ENCODE measurements at places on chromosomes 2 and 18.

DNA sequence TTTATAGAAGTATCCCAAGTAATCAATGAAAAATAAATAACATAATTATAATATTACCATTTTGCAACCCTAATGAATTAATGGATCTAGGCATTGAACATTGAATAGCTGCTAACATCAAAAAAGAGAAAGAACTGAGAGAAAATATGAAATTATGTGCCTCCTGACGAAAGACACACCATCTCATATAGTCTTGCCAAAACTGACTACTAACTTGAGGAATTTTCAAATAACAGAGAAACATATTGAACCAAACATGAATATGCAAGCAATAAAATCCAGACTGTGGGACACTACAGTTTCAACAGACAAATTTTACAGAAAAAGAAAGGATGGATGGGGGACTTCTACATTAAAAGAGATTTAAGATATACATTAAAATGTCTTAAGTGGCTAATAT, 165.7 kb downstream of the WDPCP start:
- no peak for DNase-seq

DNA sequence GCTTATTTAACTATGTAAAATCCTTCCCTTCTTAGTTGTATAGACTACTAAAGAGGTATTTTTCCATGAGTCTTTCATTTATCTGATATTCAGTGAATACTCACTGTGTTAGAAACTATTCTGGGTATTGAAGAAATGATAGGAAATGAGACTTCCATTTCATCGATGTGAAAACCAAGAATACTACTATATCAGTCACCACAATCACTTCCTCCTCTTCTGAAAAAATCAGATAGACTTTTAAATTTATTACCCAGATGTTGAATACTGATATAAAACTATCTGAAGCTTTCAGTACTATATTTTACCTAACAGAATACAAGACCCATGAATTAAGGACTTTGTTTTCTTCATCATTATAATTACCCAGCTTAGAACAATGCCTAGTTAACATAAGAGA, 1801.1 kb upstream of the CELF4 start:
- DNase-seq = no peak

- DNase-seq = no peak
Measured at GRCh38 chr2:234476766-234477165, 20.1 kb downstream of the ARL4C start.

GRCh38 chr2:100801402-100801801, 18.5 kb upstream of the NPAS2 start:
- DNase-seq = no peak

GRCh38 chr2:173652311-173652710, 297.6 kb downstream of the CDCA7 start:
- DNase-seq = no peak

GRCh38 chr2:70472221-70472890, 81.3 kb downstream of the TGFA start:
- DNase-seq = no peak

- DNase-seq = no peak
Measured at GRCh38 chr2:24207359-24207758, 32.5 kb downstream of the FAM228A start.

GRCh38 chr2:147150241-147150635, 694.6 kb upstream of the ACVR2A start:
- DNase-seq = no peak

DNA sequence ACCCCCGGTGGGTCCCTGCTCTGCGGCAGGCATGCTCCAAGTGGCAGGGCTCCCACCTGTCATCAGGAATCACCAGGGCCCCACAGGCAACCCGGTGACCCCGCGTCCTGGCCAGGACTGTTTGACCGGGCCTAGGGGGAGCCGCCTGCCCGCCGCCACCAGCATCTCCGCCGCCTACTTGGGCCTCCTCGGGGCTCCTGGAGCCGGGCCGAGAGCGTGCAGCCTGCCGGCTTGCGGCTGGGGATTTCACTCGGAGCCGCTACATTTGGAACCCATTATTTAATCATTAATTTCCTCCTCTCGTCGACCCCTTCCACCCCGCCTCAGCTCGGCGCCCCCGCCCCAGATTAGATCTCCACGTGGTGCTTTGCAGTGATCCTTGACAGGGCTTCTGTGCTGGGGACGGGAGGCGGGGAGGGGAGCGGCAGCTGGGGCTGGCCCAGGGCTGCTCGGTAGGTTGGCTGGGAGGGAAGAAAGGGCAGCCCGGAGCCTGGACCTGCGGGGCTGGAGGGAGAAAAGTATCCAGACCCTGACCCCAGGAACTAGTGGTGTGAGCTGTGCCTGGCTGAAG, 295.4 kb downstream of the CYP26B1 start:
- DNase-seq = no peak

DNA sequence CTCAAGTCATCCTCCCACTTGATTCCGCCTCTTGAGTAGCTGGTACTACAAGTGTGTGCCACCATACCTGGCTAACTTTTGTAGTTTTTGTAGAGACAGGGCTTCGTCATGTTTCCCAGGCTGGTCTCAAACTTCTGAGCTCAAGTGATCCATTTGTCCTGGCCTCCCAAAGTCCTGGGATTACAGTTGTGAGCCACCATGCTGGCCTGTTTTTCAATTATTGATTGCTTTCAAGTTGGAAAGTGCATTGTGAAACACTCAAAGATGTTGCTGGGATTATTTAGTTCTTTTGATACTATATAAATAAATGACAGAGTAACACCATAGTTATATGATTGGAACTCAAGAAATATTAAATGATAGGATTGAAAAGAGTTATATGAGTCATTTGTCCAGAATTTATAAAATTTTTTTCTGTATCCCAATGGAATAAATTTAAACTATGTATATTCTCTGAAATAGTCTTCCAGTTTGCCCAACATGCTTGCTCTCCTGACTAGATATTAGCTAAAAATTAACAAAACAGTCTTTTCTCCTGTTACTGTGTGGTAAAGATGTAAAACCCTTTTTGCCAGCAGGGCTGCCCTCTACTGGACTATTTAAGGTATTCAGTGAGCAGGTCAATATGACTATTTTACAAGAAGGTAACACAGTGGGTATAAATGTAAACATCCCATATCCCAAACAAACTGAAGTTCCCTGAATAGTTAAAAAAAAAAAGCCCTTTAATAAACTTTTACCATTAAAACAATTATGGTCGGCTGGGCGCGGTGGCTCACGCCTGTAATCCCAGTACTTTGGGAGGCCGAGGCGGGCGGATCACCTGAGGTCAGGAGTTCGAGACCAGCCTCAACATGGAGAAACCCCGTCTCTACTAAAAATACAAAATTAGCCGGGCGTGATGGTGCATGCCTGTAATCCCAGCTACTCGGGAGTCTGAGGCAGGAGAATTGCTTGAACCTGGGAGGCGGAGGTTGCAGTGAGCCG, 42.7 kb downstream of the ACSL3 start:
- peak; percentile 65 for DNase-seq

DNA sequence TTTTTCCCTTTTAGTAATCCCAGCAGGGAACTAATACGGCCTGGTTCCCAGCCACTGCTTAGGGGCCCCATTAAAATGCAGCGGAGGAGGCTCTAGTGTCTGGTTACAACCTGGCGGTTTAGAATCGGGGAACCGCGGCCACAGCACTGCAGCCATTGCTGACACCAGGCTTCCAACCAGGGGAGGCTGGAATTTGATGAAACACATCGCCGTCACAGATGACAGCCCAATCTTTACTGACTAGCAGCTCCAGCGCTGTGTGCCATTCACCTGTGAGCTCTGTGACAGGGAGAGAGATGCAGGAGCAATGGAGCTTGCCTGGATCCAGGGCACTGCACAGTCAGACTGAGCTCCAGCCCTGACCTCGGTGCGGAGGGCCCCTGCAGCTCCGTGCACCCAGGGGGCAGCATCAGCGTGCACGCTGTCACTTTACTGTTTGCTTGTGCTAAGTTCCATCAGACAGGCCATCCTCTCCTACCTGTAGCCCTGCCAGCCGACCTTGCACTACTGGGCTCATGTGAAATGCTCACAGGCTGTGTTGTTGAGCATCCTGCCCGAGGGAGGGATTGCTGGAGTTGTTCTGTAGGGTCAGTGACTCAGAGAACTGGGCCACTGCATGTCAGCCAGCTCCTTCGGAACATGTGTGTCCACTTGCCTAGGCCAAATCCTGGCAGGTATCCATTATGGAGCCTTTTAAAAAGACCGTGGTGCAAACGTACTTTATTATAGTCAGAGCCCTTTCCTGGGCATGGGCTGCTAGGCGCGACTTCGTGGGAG, 203.5 kb downstream of the SEPTIN10 start:
- no peak for DNase-seq

GRCh38 chr18:79601234-79601633, 78.4 kb upstream of the CTDP1 start:
- no peak for DNase-seq

DNA sequence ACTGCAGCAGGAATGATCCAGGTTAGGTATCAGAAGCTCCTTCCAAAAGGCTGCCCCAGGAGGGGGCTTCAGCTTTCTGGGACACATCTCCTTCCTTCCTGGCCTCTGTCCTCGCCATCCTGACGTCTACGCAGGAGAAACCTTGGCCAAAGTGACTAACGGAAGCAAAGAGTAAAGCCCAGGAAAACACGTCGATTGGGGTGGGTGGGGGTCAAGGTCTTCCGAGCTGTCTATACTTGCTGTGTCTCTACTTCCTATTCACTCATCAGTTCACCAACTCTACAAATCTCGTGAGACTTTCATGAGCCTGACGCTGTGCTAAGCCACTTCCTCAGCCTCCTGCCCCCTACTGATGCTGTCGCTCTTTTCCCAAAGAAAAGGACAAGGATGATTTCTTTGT, 212.6 kb downstream of the TNS1 start:
- DNase-seq = no peak

GRCh38 chr2:70966681-70967080, 11.7 kb upstream of the ANKRD53 start:
- DNase-seq = no peak

DNA sequence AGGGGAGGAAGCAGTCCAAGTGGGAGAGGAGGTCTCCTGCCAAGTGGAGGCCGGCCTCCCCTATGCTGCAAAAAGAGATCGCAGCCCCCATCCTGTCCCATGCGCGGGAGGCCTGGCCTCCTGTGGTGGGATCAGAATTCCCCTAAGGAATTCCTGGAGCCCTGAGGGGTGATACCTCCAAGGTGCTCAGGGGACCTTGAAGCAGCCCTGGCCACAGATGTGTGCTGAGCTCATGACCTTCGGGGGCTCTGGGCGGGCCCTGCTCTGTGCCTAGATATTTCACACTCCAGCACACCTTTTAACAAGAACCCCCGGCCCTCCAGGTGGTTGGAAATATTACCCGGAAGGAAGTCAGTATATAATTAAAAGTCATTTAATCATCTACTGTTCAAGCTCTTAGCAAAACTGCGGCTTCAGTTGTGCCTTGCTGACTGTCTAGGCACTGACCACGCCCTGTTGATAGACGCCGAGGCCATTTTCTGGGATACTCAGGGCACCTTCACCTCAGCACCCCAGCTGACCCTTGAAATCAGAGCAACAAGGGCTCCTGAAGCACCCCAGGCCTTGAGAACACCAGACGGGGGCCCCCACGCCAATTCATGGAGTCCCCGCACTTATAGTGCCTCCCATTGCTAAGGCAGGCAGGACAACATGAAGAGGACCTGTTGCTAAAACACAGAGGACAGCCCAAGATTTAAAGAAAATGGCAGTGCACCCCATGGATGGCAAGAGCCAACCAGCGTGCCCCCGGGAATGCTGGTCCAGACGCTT, 119.1 kb downstream of the NDUFA10 start:
- no peak for DNase-seq

GRCh38 chr2:29747786-29748470, 173.5 kb downstream of the ALK start:
- DNase-seq = no peak

GRCh38 chr2:229270551-229271410, at the start of gene PID1:
Gene PID1, minus strand, starts transcription at chr2:229271287. Its CDS starts 244 bp downstream, at chr2:229271043.
- no peak for DNase-seq

- DNase-seq = peak; percentile 20
Measured at GRCh38 chr18:12121175-12122042, 27.8 kb downstream of the ANKRD62 start.

GRCh38 chr2:135664623-135665068, 77.0 kb upstream of the UBXN4 start:
- no peak for DNase-seq

DNA sequence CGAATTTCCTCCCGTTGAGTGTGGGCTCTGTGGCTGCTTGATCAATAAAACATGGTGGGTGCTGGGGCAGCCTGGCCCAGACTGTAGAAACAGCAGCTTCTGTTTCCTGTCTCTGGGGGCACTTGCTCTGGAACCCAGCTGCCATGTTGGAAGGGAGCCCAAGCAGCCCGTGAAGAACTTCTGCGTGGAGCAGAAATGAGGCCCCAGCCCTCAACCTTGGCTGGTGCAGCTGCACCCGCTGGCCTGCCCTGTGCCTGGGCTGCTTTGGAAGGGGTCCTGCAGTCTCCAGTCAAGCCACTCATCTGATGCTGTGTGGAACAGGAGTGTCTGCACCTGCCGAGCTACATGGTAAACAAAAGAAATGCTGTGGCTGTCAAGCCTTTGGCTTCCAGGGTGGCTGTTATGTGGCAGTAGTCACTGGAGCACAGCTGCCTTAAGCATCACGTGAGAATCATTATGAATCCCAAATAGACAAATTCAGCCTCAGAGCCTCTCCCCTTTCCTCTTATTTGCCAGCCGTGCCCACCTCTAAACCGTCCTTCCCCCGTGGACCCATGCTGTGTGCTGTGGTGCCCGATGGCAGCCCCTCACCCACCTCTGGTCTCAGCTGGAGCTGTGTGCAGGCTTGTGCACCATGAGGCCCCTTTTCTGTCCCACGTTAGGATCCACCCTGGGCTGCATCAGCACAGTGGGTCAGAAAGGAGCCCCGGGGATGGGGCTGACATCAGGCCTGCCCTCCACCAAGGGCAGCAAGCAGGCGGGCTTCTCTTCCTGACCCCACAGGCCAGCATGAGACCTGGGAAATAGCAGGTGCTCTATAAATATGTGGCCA, 134.0 kb upstream of the HDAC4 start:
- DNase-seq = no peak

DNA sequence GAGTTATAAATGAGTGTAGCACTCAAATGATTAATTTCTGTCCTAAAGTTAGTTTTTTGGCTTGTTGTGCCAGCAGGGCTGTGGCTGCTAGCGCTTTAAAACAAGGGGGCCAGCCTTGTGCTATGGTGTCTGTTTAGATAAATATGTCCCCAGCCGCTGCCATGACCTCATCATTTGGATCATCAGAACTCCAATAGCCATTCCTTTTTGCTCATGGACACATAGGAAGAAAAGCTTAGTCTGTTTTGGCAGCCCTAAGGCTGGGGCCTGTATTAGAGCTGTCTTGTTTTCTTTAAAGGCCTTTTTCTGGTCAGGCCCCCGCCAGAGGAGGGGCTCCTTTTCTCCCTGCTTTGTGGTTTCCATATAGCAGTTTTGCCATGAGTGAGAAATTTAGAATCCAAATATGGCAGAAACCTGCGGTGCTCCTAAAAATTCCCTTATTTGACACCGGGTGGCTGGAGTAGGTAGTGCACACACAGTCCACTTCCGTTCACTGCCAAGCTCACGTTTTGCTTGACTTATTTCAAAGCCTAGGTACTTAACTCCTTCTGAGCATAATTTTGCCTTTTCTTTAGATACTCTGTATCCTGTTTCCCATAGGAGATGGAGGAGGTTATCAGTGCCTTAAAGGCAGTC, 60.4 kb upstream of the SLC35G4 start:
- no peak for DNase-seq

GRCh38 chr2:130768191-130768855, 13.0 kb downstream of the AMER3 start:
- no peak for DNase-seq

Data from pons (tissue), 1 donor.